Left lobe of liver (tissue), 2 donors: ENCODE measurements at places on chromosomes 2 and 18. TPM values are rescaled to one million over a fixed set of nuclear protein-coding genes. Genes with fewer than 3 reads are reported as not detected.
A peak's percentile ranks its signal among the peaks of the same experiment; 100 is the strongest.

DNA sequence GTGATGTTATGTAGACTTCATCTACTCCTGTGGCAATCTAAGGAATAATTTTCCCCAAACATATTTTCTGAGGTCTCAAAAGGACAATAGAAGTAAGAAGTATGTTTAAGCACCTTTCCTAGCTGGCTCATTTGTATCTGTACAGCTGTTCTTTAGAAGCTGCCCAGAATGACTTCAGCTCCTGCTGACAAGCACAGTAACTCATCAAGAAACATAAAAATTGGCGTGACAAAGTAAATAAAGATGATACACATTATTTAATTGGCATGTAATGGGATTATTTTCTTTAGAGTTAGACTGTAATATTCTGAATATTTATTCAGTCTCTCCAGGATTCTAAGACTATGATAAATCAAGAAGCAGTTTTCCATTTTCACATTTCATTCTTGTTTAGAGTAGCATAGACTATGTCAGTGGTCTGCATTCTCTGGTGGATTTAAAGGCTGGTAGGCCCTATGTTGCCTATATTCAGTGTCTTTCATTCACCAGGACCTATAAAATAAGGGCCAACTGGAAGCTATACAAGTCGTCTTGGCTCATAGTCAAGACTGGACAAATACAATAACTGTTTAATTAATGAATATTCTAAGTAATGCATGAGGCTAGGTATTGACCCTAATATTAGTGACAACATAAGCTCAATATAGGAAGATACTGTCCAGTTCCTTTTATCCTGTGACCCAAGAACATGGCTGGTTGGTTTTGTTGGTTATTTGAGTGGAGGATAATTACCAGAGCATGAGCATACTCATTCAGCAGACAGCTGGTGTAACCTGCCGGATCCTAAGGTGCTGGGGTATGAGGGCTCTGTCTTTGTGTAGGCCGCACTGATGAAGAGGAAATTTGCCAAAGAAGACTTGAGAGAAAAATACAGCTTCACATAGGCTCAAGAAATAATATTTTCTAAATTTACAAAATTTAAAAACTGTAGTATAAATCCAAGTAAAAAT, 107.0 kb downstream of the PDE1A start:
- DNase-seq, result no peak

- DNase-seq, result no peak
Observed at GRCh38 chr2:223585666-223586065, 16.5 kb downstream of the SCG2 start.

- DNase-seq, result no peak
Observed at GRCh38 chr2:75764611-75765010, 53.9 kb upstream of the GCFC2 start.

SRD5A2 gene
- total RNA-seq, result 7.6 TPM

GTF3C2 gene
- 19.2 TPM for total RNA-seq

NT5C1B gene
- total RNA-seq, result not detected

- no peak for DNase-seq
Observed at GRCh38 chr2:120948662-120949011, 213.0 kb downstream of the GLI2 start.

DNA sequence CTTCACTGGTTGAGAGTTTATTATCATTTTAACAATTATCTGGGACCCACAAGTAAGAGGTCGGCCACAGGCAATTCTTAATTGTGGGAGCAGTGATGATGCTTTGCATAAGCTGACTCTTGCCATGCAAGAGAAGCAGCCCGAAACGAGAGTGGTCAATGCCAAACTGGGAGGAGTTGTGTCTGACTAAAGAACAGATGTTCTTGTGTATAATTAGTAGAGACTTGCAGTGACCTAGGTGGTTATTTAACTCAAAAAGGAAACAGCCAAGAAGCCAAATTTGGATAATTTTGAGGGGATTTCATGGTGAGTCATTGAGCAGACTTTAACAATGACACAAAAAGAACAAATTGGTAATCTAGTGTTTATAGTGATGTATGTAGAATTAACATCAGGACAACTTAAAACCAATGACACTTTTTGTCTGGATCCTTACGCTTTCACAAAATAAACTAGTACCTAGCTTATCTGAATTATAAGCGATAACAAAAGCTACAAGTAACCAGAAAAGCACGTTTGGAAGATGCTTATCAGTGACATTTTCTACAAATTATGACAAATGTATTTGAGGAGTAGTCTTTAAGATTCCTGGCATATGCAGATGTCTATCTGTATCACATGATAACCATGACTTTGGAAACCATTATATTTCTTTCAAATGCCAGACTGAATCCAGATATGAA, 184.7 kb upstream of the DLGAP1 start:
- DNase-seq, result no peak

DNA sequence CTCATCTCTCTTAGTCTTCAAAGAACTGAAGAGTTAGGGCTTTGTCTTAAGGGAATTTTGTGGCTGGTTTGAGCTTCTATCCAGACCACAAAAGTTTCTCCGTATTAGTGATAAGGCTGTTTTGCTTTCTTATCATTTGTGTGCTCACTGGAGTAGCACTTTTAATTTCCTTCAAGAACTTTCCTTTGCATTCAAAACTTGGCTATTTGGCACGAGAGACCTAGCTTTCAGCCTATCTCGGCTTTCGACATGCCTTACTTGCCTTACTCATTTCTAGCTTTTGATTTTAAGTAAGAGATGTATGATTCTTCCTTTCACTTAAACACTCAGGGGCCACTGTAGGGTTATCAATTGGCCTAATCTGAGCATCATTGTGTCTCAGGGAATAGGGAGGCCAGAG, 29.9 kb downstream of the HDHD2 start:
- no peak for DNase-seq

DNA sequence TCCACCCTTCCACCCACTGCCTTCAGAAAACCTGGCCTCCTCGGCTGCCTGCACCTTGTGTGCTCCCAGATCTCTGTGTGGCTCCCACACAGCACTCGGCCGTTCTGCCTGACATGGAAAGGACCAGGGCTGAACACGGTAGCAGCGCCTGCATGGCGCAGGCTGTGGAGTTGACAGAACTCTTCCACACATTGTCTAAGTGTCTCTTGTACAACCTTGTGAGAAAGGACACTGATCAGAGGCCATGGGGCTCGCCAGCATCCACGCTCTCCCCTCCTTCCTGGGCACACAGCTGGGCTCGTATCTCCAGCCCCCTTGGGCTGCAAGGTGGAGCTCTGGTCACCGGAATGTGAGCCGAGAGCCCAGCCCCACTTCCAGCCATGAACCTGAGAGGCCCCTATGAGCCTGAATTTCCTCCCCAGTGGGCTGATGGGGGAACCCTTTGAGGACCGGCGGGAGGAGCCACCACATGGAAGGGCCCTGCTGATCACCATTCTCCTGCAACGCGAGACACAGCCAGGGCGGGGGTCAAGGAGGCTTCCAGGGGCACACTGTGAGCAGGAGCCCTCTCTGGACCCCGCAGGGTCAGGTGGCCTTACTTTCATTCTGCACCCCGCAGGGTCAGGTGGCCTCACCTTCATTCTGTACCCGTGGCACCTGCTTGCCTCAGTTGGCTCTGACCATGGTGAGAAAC, 314.2 kb upstream of the MYT1L start:
- peak; percentile 29 for DNase-seq
